Osteoblast (primary cell): ENCODE measurements at places on chromosomes 12 and 14.

- no peak for DNase-seq
Measured at GRCh38 chr12:39830171-39830570, 210.6 kb upstream of the ABCD2 start.

- DNase-seq = no peak
Measured at GRCh38 chr12:80954857-80955520, 17.3 kb upstream of the LIN7A start.

- no peak for DNase-seq
Measured at GRCh38 chr12:118427819-118428218, 51.5 kb downstream of the SUDS3 start.

DNA sequence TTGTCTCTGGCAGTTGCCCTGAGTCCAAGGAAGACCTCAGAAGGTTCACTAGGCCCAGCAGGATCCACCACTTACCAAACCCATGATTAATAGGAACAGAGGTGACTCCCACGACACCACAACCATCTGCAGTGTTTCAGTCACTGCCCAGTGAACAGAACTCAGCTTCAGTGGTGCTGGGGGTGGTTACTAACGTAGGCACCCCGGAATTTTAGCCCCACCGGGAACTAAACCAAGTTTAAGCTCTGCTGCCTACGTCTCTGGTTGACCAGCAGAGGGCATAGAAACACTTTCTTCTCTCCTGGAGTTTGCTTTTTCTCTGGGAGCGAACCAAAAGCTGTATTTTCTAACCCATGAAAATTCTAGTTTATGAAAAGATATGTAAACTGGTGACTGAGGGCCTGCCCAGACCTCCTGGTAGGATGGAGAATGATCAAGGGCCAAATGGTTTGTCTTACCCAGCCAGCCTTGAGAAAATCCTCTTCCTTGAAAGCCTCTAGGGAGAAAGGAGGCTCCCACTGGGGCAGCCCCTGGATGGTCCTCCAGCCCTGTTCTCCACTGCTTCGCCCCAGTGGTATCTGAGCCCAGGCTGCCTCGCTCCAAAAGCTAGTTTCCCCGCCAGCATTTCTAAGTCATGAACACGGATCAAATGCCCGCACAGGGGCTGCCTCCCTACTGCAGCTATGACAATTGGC, 379.8 kb downstream of the DPF3 start:
- no peak for DNase-seq

DNA sequence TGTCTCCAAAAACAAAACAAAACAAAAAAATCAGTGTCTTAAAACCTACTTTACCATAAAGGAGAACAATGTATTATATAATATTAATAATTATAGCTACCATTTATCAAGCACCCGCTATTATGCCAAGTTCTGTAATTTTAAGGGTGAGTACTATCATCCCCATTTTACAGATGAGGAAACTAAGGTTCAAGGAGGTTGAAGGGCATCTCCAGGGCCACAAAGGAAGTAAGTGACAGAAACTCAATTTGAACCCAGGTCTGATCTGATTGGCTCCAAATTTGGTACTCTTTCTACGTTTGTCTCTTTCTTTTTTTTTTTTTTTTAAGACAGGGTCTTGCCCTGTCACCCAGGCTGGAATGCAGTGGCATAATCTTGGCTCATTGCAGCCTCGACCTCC, 115.4 kb downstream of the BCAT1 start:
- DNase-seq = no peak

- no peak for DNase-seq
Measured at GRCh38 chr12:83664650-83665049, 977.9 kb downstream of the TMTC2 start.

DNA sequence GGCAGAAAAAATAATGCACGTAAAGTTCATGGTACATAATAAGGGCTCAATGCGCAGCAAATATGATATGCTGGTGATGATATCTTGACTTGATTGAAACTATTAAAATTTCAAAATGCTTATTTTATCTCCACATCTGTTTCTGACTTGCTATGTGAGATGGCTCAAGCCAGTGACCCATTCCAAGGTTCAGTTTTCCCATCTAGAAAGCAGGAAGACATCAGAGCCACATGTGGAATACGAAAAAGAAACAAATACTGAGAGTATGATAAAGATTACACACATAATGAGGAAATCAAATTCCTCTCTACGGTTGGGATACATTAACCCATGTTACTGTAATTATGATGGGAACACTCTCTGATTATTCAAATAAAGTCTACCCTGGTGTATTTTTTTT, 24.0 kb upstream of the TSPAN11 start:
- no peak for DNase-seq

GRCh38 chr12:9064201-9064814, 51.4 kb downstream of the A2M start:
- DNase-seq = peak; percentile 89

GRCh38 chr14:75979071-75979571, 2.7 kb downstream of the TGFB3 start:
- DNase-seq = peak; percentile 90

GRCh38 chr14:59588101-59588500, 11.5 kb upstream of the CCDC175 start:
- DNase-seq = no peak

GRCh38 chr12:92244036-92244435, 98.4 kb upstream of the BTG1 start:
- DNase-seq = no peak

DNA sequence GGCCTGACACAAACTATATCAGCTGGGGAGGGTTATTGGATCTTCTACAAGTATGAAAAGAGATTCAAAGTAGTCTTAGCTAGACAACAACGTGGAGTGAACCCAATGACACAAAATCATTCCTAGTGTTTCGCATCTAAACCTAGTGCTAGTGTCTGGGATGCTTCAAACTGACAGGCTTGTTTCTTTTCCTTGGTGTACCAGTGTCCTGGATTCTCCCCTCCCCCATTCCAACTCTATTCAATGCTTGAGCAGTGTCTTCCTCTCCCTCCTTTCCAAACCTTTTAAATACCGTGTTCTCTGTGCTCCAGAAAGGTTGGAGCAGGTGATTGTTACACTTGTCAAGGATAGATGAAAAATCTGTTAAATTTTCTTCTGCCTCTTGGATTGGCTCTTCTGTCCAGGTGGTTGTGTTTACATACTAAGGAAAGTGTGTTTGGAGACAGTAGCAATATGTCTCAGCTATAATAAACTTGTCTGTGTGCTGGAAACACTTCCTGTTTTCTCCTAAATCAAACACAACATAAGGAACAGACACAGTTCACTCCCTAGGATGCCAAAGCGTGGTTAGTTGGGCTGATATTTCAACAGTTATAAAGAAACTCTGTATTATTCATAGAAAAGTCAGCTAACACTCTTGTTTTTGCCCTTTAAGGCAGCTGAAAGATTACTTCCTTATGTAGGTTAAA, 14.4 kb upstream of the GUCY2C start:
- no peak for DNase-seq

DNA sequence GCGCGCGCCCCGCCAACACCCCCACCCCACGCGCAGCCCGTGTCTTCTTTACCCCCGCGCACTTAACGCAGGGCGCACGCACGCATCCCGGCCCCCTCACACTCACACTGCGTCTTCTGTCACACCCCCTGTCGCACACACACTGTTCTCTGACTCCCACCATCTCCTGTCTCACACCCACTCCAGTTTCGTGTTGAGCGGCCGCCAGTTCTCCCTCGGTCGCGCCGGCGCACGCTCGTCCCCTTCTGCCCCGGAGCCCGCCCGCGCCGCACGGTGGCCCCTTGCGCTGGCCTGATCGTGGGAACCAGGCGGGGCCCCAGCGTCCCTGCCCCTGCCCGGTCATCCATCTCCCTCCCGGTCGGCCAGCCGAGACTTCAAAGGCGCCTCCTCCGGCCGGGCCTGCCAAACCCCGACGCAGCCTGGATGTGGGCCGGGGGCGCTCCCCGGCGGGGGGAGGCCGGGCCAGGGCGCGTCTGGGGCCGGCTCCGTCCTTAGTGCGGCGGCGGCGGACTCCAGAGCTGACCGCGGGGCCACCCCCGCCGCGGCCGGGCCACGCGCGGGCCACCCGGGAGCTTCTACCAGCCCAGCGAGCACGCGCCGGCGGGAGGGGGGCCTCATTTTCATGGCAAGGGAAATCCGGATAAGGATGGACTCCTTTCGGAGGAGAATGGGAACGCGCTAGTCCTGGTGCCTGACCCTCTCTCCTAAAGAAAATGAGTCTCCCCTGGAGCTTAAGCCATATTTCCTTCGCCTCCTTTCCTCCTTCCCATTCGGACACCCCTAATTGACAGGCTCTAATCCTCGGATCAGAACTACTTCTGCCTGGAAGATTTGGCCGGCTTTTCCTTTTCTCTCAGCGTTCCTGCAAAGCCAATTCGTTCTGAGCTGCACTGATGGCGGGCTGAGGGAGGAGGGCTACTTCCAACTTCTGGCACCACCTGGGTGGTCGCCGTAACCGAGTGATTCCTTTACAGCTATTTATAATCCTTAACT, 82.0 kb upstream of the HMGA2 start:
- peak; percentile 97 for DNase-seq

DNA sequence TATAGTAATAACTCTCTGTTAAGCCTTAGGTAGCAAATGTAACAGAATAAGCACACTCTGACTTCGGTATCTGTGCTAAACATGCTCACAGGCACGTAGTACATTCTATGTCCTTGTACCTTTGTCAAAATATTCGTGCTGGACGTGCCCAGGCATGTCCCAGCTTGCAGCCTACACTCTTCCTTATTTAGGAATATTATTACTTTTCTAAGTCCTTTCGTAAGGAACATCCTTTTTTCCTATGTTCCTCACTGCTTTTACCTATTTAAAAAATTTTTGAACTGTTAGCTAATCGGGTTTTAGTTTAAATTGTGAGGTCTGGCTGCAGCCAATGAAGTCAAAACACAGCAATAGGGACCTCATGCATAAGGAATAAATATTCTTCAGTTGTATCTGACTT, 24.1 kb upstream of the UBC start:
- no peak for DNase-seq

DNA sequence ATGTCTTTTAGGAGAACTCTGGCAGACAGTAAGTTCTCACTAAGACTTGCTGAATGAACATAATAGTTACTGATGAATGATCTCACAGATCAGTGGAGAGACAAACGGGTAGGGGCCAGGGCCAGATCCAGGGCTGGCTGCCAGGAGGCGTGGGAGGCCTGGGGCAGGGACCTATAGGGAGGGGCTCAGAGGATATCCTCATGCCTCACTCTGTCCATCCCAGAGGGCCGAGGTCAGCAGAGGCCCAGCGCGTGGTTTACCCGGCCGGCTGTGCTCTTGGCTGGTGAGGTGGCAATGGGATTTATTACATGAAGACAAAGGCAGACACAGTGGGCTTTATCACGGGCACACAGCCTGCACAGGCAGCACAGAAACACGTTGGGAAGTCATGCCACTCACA, 85.4 kb downstream of the CHGA start:
- DNase-seq = peak; percentile 97

DNA sequence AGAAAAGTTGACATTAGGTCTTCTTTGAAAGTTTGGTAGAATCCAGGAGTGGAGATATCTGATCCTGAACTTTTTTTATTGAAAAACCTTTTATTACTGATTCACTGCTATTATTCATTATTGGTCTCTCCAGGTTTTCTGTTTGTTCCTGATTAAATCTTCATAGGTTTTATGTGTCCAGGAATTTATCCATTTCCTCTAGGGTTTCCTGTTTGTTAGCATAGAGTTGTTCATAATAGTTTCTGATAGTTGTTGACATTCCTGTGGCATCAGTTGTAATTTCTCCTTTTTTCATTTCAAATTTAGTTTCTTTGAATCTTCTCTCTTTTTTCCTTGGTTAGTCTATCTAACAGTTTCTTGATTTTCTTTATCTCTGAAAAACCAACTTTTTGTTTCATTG, 370.3 kb downstream of the SLC6A15 start:
- DNase-seq = no peak

DNA sequence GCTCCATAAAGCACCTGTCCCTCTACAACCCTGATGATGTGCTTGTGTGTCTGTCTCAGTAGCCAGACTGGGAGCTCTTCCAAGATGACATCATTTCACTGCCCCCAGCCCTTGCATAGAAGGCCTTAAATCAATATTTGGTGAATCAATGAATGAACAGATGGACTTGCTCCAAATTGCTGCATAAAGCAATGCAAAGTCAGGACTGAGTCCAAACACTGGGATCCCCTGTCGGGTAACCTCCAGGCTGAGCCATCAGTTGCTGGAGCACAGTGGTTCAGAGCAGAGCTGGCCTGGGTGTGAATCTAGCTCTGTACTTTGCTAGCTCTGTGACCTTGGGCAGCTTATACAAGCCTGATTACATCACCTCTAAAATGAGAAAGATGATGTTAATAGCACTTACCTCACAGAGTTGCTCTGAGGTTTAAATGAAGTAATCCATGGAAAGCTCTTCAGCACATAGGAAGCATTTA, 120.3 kb upstream of the VASH1 start:
- no peak for DNase-seq

DNA sequence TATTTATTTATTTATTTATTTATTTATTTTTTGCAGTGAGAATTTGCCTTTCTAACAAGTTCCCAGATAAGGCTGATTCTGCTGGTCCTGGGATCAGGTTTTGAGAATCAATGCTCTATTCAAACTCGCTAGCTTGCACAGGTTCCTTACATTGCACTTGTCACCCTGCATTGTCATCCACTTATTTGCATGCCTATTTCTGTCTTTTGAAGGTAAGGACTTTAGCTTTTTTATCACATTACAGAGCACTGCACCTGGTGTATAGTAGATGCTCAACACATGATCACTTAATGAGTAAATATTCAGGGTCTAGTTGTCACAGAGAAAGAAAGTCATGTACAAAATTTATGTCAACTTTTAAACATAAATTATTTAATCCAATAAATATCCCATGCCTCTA, 219.7 kb upstream of the BTG1 start:
- no peak for DNase-seq

- no peak for DNase-seq
Measured at GRCh38 chr14:52354242-52354641, 40.1 kb downstream of the PTGER2 start.

- DNase-seq = no peak
Measured at GRCh38 chr14:21985081-21985480, 311.5 kb upstream of the OR4E1 start.
